RWPE1 (cell line): ENCODE measurements at places on chromosomes 2 and 18.
A peak's percentile ranks its signal among the peaks of the same experiment; 100 is the strongest.

GRCh38 chr2:223475901-223476300 lies 126.3 kb downstream of the SCG2 start:
- no peak for DNase-seq

DNA sequence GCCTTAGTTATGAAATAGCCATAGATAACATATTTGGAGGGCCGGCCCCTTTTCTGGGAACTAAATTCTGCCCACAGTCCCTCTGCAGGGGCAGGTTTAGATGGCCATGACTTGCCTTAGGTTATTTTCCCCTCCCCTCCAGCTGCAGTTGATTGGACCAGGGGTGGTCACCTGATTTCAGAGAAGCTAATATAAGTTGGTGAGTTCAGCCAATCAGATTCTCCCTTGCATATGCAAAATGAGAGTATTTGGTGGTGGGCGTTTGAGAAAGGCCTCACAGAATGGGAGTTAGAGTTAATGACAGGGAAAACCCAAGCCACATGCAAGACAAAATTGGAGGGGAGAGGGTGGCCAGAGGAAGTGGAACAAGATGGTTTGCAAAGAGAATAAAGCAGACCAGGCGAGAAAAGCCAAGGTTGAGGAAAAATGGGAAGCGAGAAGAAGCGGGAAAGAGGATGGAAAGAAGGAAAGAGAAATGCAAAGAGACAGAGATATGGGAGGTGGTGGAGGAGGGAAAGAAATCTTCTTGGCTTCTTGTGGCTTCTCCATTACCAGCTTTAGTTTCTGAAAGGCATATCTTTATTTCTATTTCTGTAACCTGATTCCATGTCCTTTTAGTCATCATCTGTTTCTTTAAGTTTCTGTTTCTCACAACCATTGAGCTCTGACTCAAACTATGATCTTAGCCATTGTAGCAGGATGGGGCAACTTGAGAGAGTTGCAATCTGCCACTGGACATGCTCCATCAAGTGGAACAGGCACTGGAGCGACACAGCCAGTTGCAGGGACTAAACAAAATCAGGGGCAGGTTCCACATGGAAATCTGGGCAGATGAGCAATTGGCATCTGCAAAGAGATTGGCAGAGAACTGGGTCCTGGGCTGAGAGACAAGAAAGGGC lies 108.1 kb upstream of the SIX3 start:
- DNase-seq: peak; percentile 15

DNA sequence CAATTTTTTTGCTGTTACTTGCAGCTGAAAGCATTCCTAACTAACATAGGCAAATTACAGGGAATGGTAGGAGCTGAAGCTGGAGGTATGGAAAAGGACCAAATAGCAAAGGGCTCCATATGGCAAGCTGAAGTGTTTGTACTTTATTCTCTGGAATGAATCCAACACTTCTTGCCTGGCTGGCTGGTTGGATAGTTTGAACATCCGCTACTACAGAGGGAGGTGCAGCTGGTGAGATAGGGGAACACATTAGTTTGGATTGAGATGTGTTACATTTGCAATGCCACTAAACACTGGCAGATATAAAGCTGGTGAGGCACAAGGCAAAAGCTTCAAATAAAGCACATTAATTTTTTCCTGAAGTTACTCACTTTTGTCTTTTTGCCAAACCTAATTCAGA lies 291.5 kb downstream of the SP3 start:
- no peak for DNase-seq

DNA sequence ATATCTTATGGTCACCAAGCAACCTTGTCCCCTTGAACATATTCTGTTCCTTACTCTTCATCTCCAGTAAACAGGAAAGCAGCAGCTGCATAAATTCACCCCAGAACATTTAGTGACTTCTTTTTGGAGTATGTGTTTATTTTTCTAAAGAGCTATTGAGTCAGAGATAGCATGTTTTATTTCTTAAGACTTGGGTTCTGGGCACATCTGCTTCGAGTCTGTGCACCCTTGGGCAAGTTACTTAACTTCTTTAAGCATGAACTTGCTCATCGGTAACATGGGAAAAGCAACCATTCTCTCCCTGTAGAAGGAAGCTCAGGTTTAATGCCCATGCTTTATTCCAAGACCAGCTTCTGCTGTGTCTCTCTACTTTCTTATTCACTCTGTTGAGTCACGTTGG lies 309.3 kb upstream of the MEX3C start:
- DNase-seq: no peak

DNA sequence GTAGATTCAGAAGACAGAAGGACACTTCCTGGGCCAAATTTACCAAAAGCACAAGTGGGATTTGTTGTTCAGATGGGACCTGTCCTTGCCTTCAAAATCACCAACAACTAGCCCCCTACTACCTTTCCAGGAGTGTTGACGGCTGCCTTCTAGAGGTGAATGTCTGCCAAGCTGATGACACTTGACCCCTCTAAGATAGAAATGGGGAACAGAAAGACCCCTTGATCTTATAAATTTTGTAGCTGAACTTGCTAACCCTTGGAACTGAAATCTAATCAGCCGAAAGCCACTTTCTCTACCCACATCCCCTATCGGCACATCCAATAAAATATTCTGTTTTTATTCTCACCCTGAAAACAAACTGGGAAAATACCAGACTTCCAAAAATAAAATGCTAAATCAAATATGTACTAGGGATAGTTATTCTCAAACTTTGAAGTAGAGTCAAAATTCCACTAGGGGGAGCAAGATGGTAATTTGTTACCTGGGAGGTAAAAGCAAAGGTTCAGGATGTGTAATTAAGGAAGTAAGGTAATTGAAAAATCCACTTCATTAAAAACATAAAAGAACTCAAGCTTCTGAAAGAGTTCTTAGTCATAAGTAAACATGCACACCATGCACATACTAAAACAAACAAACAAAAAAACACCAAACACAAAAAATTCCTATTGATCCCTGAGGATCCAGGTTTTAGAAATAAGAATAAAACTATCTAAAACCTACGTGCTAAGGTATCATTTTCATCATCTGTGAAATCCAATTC lies 119.2 kb downstream of the ANKRD44 start:
- peak; percentile 59 for DNase-seq

GRCh38 chr2:21452263-21452662 lies 328.5 kb downstream of the TDRD15 start:
- no peak for DNase-seq
